ENCODE measurements at places on chromosomes 3 and 15.

GRCh38 chr15:23690450-23690852, 3.3 kb upstream of the NDN start:
- peak; percentile 48 for DNase-seq

DNA sequence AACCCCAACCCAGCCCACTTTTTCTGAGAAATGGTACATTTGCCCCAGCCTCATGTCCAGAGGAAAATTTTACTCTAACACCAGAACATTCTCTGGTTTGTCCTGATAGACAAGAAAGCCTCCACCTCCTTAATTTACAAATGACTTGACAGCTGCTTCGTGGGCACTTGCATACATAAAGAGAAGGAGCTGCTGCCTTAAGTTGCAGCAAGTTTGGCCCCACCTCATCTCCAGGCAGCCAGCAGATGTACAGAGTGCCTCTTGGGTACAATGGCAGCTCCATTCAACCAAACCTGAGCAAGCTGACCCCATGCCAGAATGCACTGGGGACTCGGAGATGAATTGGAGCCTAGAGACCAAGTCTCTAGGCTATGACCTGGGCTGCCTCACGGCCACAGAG, 6.2 kb upstream of the H1-8 start:
- DNase-seq: no peak

DNA sequence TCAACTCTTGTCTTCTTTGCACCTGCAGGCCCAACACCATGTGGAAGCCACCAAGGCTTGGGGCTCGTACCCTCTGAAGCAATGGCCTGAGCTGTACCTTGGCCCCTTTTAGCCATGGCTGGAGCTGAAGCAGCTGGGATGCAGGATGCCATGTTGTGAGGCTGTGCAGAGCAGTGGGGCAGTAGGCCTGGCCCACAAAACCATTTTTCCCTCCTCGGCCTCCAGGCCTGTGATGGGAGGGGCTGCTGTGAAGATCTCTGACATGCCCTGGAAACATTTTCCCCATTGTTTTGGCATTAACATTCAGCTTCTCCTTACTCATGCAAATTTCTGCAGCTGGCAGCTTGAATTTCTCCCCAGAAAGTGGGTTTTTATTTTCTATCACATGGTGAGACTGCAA, 58.5 kb downstream of the DPH6 start:
- no peak for DNase-seq

GRCh38 chr15:78909791-78910228, 35.0 kb downstream of the CTSH start:
- DNase-seq: peak; percentile 57

GRCh38 chr3:78887547-78888011, 880.2 kb downstream of the ROBO1 start:
- peak; percentile 60 for DNase-seq

All from fibroblast of the aortic adventitia (primary cell).